Fibroblast of skin of right quadriceps (primary cell): ENCODE measurements at places on chromosomes 6 and 20.

DNA sequence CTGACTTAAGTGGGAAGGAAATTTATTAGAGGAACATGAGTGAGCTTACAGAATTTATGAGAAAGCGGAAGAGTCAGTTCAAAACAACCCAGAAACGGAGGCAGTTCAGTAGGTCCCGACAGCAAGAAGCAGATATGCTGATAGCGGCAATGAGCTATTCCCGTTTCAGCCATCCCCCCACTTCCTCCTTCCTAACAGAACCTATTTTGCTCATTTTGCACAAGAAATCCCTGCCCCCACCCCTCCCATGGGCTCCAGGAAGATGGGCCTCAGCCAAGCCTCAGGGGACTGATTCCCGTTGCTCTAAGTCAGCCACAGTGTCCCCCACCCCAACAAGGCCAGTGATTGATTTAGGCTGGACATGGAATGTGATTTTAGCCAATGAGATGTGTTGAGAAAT, 157.5 kb downstream of the CEBPB start:
- DNase-seq: peak; percentile 34

DNA sequence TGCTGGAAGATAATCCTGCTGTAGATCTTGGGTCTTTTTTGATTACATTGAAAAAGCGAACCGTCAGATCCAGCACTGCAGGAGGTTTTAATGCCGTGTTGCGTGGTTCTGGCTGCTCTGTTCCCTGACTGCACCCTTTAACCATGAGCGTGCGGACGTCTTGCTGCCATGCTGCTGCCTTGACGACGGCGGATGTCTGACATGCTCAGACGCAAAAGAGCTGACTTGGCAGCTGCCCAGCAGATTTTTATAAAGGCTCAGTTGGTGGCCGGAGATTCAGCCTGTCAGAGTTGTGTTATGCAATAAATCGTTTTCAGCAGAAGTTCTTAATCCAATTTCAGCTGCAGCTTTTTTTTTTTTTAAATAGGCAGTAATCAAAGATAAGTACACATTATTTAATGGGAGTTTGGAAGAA, 119.4 kb downstream of the JARID2 start:
- peak; percentile 95 for DNase-seq

DNA sequence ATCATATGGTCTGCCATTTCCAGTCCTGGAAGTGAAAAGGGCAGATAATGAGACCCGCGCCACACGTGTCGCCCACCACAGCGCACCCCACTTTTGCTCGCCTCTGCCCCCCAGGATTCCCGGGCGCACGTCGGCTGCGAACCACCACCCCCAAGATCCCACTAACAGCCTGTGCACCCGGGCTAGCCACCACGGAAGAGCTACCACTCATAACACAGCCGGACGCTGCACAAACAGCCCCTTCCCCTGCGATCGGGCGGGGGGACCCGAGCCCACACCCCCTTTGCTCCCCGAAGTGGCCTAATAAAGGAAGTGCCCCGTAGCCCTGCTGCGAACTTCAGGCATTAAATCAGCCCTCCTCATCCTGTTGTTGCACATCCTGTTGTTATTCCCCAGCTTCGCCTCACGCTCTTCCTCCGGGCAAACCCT, 506 bp downstream of the CITED2 start:
- no peak for DNase-seq

GRCh38 chr6:4088704-4089103, 9.8 kb upstream of the FAM217A start:
- no peak for DNase-seq

GRCh38 chr6:158328952-158329351, 16.7 kb downstream of the TULP4 start:
- no peak for DNase-seq

- peak; percentile 49 for DNase-seq
Observed at GRCh38 chr6:56073315-56073714, 174.1 kb downstream of the COL21A1 start.

- no peak for DNase-seq
Observed at GRCh38 chr6:28371706-28372451, 22.1 kb downstream of the ZKSCAN3 start.

DNA sequence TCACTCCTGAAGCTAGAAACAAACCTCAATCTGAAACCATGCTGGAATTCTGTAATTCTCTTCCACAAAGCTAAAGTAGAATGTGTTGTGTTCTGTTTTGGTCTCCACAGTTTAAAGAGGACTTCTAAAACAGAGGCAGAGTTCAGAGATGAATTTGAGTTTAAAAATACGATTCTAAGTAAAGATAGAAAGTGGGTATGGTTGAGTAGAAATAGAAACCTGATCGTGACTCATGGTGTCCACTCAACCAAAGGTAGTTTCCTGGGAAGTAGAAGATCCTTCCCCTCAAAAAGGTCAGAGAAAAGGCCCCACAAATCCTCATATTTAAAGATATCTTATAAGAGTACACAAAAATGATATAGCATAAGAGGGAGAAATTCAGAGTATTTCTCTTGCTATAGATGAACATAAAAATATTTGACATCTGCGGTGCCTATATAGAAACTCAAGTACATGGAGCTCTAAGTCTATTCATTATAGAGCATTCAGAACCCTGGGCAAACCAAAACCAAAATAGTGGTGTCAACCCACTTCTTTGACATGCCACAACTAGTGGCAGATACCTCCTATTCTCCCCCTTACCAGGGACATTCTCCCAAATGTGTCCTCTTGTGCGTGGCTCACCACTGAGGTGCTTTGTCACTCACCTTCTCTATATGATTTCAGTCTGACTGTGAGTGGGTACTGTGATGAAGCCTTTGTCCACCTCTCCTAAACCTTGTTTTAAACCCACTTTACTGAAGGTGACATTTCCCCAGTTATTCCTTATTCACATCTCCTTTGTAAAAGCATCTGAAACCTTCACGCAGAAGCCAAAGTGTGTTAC, 84.5 kb downstream of the PLCB1 start:
- DNase-seq: no peak

GRCh38 chr6:128259730-128260685, 260.4 kb downstream of the PTPRK start:
- no peak for DNase-seq

DNA sequence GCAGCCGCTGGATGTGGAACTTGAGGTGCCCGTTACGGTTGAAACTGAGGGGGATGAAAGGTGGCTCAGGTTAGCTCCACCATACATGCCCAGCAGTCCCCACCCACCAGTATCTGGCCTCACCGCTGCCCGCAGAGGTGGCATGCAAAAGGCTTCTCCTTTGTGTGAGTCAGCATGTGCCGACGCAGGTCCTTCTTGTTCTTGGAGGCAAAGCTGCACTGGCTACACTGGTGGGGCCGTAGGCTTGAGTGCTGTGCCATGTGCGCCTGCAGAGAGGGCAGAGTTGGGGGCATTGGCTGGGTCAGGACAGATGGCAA, 15.8 kb downstream of the PCIF1 start:
- DNase-seq: no peak

DNA sequence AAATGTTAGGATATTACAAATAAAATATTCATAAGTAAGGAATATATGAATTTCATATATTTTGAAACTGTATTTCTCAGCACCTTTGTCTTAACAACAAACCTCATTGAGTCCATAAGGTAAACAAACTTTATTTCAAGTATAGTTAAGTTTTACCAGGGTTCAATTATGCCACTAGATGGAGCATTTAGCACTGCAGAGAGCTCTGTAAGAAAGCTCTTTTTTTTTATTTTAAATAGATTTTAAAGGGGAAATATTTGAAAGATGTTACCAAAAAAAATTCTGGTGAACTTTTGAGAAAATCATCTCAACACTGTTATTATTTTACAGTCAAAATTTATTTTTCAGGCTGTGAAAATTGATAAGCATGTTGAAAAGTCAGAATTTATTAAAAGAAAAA, 955.2 kb upstream of the EYS start:
- peak; percentile 7 for DNase-seq

GRCh38 chr6:12911427-12911826, 194.9 kb downstream of the PHACTR1 start:
- peak; percentile 34 for DNase-seq

DNA sequence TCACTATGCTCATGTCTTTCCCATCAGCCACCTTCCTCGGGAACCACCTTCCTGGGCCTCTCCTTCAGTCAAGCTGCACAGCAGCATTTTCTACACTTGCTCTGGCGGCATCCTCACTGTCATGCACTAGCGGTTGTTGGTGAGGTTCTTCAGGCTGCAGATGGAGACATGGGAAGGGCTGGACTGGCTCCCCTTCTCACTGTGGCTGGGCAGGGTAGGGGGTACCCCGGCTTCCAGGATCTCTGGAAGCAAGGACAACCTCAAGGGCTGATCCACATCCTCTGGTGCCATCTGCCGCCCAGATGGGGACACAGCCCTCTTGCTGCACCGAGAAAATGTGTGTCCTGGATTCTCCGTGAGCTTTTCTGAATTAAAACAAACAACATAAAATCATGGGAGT, 180.1 kb upstream of the RNF24 start:
- DNase-seq: peak; percentile 41

GRCh38 chr20:13718171-13718570, 66.5 kb downstream of the ESF1 start:
- no peak for DNase-seq

GRCh38 chr6:167487749-167488664, 163.1 kb downstream of the TTLL2 start:
- no peak for DNase-seq

GRCh38 chr6:40334496-40335270, 252.5 kb downstream of the LRFN2 start:
- DNase-seq: no peak

DNA sequence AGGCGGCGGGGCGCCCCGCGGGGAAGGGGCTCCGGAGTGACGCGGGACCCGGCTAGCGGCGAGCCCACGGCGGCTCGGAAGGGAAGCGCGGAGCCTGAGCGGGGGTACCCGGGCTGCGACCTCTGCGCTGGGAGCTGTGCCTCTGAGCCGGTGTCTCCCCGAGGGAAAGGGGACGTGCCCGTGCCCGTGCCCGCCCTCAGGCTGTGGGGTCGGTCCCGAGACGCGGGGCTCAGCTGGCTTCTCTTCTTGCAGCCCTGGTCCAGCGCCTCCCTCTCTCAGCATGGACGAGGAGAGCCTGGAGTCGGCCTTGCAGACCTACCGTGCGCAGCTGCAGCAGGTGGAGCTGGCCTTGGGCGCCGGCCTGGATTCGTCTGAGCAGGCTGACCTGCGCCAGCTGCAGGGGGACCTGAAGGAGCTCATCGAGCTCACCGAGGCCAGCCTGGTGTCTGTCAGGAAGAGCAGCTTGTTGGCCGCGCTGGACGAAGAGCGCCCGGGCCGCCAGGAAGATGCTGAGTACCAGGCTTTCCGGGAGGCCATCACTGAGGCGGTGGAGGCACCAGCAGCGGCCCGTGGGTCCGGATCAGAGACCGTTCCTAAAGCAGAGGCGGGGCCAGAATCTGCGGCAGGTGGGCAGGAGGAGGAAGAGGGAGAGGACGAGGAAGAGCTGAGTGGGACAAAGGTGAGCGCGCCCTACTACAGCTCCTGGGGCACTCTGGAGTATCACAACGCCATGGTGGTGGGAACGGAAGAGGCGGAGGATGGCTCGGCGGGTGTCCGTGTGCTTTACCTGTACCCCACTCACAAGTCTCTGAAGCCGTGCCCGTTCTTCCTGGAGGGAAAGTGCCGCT, 686 bp downstream of the ZGPAT start:
- DNase-seq: no peak

DNA sequence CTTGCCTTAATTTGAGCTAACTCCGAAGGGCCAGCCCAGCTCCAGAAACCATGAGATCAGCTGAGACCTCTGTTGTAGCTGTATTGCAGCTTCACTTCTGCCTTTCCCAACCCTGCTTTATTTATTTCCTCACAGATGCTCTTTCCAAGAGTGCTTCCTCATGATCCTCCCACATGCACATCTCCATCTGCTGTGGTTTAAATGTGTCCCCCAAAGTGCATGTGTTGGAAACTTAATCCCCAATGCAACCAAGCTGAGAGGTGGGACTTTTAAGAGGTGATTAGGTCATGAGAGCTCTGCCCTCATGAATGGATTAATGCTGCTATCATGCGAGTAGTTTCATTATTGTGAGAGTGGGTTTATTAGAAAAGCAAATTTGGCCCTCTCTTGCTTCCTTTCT, 164.4 kb upstream of the TAB2 start:
- no peak for DNase-seq

DNA sequence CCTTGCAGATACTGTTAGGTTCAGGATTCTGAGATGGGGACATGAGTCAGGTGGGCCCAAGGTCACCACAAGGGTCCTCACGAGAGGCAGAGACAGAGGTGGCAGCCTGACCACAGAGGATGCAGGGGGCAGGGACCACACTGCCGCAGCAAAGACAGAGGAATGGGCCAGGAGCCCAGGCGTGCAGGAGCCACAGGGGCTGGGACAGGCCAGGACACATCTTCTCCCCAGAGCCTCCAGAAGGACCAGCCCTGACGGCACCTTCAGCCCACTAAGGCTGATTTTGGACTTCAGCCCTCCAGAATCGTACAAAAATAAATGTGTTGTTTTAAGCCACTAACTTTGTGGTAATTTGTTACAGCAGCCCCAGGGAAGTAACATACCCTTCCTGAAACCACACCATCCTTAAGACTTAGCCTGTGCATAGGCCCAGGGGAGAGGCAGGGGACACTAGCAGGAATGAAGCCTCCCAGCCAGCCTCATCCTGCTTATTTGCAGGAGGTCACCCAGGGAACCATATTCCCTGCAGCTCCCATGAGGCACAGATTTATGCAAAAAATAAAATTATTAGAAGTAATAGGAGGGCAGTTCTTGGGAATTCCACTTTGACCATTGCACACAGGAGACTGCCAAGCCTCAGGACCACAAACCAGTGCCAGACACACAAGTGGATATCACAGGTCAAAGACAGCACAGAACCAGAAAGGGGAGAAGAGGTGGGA, 119.3 kb upstream of the CST7 start:
- DNase-seq: no peak

DNA sequence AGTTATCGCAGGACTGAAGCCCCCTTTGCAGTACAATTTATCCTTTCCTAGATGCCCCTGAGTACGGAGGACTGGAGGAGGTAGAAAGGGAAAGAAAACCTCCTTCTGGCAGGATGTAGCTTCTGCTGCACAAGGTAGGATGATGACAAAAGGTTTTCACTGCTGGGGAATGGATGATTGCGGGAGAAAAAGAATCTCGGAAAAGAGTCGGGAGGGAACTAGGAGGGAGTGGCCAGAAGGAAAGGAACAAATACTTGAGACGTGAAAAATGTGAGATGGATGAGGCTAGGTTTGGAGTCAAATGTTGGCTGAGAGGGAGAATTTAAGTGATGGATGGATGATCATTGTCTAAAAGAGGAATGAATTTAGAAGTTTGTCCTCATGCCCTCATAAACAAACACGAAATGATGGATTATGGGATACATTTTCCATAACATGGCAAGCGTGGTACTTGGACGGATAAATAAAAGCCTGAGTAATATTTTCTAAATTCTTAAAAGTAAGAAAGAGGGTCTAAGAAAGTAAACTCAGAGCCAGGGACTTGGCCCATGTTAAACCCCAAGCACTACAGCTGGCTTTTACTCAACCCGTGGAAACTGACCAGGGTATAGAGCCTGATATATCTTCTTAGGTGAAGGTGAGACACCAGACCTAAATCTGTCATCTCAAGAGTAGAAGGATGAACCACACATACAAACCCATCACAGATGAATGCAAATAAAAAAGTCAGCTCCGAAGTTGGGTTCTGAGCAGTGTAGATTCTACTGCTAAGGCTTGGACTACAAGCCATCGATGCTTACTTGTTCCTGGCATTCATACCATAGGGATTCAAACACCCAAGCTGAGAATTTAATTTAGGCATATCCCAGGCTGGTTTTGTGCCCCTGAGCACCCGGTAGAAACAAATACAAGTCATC, 72.4 kb downstream of the HFE start:
- peak; percentile 60 for DNase-seq
